Mucosa of gallbladder (tissue), 1 donor: ENCODE measurements at places on chromosomes 3 and 15. TPM values are rescaled to one million over a fixed set of nuclear protein-coding genes. Genes with fewer than 3 reads are reported as not detected.

DNA sequence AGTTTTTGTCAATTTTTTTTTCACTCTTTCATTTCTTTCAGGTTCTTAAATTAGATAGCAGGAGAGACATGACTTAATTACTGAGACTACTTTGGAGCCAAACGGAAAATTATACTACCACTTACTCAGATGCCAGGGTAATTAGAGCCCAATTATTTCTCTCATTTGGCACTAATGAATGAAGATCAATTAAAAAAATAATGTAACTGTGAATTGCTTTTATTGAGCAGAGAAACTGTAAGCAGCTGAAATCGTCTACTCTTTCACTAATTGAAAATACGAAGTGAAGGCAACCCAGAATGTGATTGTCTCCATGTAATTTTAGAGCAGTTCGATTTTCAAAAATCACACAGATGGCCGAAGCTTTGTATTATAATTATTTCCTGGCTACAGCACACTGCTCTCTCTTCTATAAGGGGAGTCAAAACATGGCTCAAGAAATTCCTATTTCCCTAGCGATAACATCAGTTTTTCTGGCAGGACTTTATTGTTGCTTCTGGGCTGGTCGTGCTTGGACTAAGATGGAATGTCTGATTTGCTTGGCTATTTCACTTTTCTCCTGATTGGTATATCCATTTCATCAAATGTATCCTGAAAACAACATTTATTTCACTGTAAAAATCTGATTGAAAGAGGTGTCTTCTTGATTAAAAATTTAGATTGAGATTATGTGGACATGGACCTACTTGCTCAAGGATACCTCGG lies 55.8 kb upstream of the PDZRN3 start:
- DNase-seq: no peak

- DNase-seq: no peak
These were observed 488.5 kb upstream of the THBS1 start for GRCh38 chr15:39092354-39092753.

DNA sequence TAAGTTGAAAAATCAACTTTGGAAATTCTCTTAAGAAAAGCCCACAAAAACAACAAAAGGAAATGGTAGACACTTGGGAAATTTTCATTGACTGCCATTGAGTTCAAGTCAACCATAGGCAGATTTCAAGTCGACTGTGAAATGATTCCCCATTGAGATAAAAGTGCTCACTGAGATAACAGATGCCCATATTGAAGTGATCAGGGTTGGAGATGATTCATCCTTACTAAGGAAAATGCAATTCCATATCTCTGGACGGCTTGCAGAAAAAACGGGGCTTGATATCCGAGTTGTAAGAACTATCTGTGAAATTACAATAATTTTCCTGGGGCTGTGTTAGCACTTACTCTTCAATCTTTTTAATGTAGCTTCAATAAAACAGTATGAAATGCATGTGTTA lies 373.1 kb upstream of the THRB start:
- DNase-seq: no peak

GRCh38 chr3:125154800-125155269 lies 57.7 kb downstream of the SLC12A8 start:
- no peak for DNase-seq

- DNase-seq: no peak
These were observed 15.8 kb upstream of the FANCD2 start for GRCh38 chr3:10010421-10010877.

The ENTPD3 gene
- total RNA-seq: 0.86 TPM

The LRTM1 gene
- not detected for total RNA-seq
